Chondrocyte (in vitro differentiated cells): ENCODE measurements at places on chromosomes 5 and 9. TPM values are rescaled to one million over a fixed set of nuclear protein-coding genes. Genes with fewer than 3 reads are reported as not detected.

IFNA1 gene
- not detected in 3 replicates for total RNA-seq

CCDC187 gene
- not detected in 3 replicates for total RNA-seq

FAM170A gene
- not detected in 3 replicates for total RNA-seq

IL33 gene
- total RNA-seq, result not detected in 3 replicates

GPR151 gene
- total RNA-seq, result not detected in 3 replicates

ARSI gene
- 1.9 to 2.4 TPM (median 2.4 TPM) in 3 replicates for total RNA-seq

TMC1 gene
- not detected in 3 replicates for total RNA-seq

IL4 gene
- not detected in 3 replicates for total RNA-seq

MEIKIN gene
- total RNA-seq, result not detected in 3 replicates

GDF9 gene
- 0.29 to 0.38 TPM (median 0.30 TPM) in 3 replicates for total RNA-seq

CKMT2 gene
- not detected in 3 replicates for total RNA-seq

TICAM2 gene
- total RNA-seq, result 3.2 to 4.7 TPM (median 4.0 TPM) in 3 replicates

ENC1 gene
- total RNA-seq, result 37.4 to 53.6 TPM (median 51.1 TPM) in 3 replicates

ZBTB43 gene
- 15.6 to 18.8 TPM (median 17.7 TPM) in 3 replicates for total RNA-seq

CCL27 gene
- total RNA-seq, result not detected in 3 replicates

PAEP gene
- not detected in 3 replicates for total RNA-seq

C9orf153 gene
- 0.48 TPM in 1 of 3 replicates, not detected in the others for total RNA-seq

CMYA5 gene
- total RNA-seq, result 0.36 to 0.60 TPM (median 0.58 TPM) in 3 replicates

DOLK gene
- 21.5 to 24.7 TPM (median 22.2 TPM) in 3 replicates for total RNA-seq

LRRTM2 gene
- total RNA-seq, result 0.19 TPM in 1 of 3 replicates, not detected in the others

UCK1 gene
- 17.9 to 27.7 TPM (median 18.3 TPM) in 3 replicates for total RNA-seq

SLC25A2 gene
- total RNA-seq, result 0.15 to 0.48 TPM (median 0.41 TPM) in 3 replicates

FAM78A gene
- 1.4 to 1.6 TPM (median 1.5 TPM) in 3 replicates for total RNA-seq
